ENCODE measurements at places on chromosomes 3 and 15.

DNA sequence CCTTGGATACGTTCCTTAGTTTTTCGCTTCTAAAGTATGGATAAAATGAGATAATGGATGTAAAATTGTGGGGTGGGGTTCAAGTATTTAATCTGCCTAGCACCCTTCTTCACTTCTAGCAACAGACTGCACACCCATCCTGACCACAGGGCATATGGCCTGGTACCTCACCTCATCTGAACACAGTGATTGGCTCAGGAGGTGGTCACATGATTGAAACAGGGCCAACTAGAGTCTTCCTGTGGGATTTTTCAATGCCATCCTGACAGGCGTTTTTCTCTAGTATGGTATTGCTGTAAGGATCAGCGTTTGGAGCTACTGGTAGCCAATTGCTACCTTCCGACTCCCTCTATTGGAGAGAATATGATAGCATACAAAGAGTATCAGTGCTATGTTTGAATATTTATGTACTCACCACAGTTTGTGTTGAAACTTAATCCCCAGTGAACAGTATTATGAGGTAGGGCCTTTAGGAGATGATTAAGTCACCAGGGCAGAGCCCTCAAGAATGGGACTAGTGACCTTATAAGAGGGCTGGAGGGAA lies 172.2 kb downstream of the PPM1L start:
- DNase-seq: no peak

DNA sequence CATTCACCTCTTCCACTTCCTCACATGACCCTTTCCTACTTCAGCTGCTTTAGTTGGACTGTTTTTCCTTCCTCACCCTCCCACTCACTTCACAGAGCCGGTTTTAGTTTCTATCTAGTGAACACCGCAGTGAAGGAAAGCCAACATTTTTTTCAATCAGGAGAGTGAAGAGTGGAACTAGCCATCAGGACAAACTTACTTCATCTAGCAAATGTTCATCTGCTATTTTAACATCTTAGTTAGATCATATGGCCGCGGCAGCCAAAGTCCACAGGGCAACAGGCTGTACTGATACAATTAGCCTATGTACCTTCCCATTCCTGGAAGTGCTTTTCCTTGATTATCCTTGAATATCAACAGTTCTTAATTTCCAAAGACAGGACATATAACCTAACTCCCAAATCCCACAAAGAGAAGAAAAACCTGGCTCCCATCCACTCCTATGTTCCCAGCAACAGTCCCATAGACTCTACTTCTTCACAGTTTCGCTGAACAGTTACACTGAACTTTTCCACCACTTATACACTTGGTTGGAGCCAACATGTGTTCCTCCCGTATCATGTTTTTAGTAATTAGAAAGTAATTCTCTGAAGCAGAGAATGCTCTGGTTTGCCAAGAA lies 456.2 kb upstream of the THBS1 start:
- no peak for DNase-seq

- DNase-seq: peak; percentile 35
These were observed 24.3 kb downstream of the TBC1D21 start for GRCh38 chr15:73897441-73898261.

- no peak for DNase-seq
These were observed 19.8 kb upstream of the NUDT16 start for GRCh38 chr3:131361464-131362421.

DNA sequence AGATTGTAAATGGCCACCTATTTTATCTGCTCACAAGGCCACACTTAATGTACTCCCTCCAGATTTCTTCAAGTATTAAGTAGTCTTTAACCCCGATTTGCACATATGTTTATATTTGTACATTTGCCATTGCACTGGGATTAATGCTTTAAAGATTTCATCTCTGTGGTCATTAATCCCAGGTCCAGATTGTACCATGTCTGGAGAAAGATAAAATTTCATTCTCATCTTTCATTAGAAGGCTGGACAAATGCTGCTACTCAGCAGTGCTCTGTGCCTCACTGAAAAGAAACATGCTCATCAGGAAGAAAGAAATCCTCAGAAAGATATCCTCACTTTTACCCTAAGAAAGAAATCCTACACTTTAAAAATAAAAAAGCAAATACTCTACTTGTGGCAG lies 62.5 kb upstream of the LRRC3B start:
- DNase-seq: no peak

Data from activated CD8-positive, alpha-beta memory T cell treated with anti-CD3 and anti-CD28 coated beads for 48 hours (primary cell).